ENCODE measurements at places on chromosomes 2 and 18. TPM values are rescaled to one million over a fixed set of nuclear protein-coding genes. Genes with fewer than 3 reads are reported as not detected.

Gene CENPA
- total RNA-seq = 46.7 TPM

Gene FLACC1
- total RNA-seq = not detected

Gene EFR3B
- 12.7 TPM for total RNA-seq

Gene CRYGC
- not detected for total RNA-seq

Gene DYNAP
- not detected for total RNA-seq

Gene MAP3K19
- not detected for total RNA-seq

Measured in A549 treated with ZK216348 at 1 μM for 4 hours (cell line).